ENCODE measurements at places on chromosomes 1 and 21.

- DNase-seq, result no peak
Observed at GRCh38 chr1:206445116-206445515, 25.2 kb upstream of the IKBKE start.

DNA sequence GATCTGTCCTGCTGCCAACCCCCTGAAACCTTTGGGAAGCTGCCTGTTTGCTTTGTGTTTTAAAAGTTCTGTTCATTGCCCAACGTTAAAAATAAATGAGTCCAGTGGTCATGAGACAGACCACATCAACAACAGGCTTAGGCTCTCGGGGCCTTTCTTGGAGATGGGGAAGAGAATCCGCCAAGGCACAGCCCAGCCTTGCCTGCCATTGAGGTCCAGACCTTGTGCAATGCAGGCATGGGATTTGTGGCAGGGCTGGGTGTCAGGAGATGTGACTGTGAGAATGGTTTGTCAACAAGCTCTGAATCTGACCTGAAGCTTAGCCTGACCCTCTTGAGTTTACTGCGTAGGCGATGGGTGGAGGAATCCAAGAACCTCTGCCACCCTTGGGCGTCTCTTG lies 4.2 kb downstream of the SPSB1 start:
- no peak for DNase-seq

- no peak for DNase-seq
Observed at GRCh38 chr1:24899581-24900485, 30.2 kb downstream of the RUNX3 start.

DNA sequence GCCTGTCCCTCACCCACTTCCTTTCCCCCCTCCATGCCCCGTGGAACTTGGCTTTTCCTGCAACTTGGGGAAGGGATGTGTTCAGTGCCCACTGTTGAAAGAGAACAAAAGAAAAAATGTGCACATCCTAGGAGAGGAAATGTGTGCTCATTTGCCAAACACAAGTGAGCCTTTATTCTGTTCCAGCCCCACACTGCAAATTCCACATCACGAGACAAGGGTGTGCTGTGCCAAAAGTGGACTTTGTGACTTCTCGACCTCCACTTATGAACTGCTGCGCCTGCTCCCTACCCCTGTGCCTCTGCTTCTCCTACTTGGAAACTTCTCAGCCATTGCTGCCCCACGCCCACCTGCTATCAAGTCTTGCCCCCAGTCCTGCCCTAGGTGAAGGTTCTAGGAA lies 97.0 kb upstream of the GRIK3 start:
- no peak for DNase-seq

- DNase-seq, result peak; percentile 66
Observed at GRCh38 chr1:54488779-54489626, 59.0 kb upstream of the ACOT11 start.

- DNase-seq, result peak; percentile 78
Observed at GRCh38 chr1:156082309-156083091, at the start of gene MEX3A. MEX3A (minus strand) TSS chr1:156082465; CDS start chr1:156081998, 467 bp downstream.

DNA sequence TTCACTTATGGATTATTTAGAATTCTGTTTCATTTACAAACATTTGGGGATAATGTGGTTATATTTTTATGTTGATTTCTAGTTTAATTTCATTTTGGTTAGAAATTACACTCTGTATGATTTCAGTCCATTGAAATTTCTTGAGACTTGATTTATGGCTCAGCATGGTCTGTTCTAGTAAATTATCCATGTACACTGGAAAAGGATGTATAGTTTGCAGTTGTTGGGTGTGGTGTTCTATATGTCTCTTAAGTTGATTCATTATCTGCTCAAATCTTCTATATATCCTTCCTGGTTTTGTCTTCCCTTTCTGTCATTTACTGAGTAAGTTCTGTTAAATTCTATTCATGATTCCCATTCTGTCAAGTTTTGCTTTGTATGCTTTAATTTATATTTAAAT lies 52.3 kb downstream of the RAP1A start:
- DNase-seq, result no peak

GRCh38 chr1:209219791-209220524 lies 363.6 kb upstream of the CAMK1G start:
- no peak for DNase-seq

- peak; percentile 4 for DNase-seq
Observed at GRCh38 chr1:80218112-80218511, 1211.6 kb upstream of the ADGRL4 start.

DNA sequence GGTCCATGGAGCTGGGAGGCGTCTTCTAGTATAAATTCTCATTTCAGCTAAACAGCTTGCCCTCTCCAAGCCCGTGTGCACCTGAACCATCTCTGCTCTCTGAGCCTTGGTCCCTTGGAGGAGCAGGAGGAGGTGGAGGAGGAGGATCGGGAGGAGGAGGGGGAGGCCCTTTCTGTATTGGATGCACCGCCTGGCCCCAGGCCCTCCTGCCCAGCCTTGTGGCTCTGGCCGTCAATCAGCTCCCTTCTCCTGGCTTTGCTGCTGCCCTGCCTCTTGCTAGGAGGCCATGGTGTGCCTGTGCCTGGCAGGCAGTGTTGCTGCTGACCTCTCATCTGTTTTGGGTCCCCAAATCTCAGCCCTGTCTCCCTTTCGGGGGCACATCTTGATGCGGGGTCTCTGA lies 9.0 kb downstream of the COL18A1 start:
- no peak for DNase-seq

- no peak for DNase-seq
Observed at GRCh38 chr1:30183895-30184294, 539.5 kb downstream of the MATN1 start.

GRCh38 chr1:70210820-70211219 lies 5.4 kb upstream of the LRRC40 start:
- DNase-seq, result no peak

DNA sequence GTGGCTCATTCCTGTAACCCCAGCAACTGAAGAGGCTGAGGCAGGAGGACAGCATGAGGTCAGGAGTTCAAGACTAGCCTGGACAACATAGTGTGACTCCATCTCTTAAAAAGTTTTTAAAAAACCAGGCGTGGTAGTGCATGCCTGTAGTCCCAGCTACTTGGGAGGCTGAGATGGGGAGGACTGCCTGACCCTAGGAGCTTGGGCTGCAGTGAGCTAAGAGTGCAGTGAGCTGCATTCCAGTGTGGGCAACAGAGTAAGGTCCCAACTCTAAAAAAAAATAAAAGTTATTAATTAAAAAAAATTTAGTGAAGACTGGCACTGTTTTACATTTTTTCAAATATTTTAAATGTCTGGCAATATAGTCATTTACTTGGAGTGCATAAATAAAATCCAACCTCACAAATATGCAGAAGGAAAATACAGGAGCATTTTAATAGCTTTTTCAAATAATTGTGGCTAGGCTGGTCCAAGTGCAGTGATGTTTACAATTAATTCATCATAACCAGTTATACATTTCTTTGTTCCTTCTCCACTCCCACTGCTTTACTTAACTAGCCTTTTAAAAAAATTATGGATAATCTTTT lies 10.8 kb downstream of the ZBTB8OS start:
- DNase-seq, result no peak

- DNase-seq, result no peak
Observed at GRCh38 chr21:42092771-42093170, 21.7 kb downstream of the UMODL1 start.

- DNase-seq, result no peak
Observed at GRCh38 chr21:15210235-15210678, 145.5 kb upstream of the NRIP1 start.
